GM13976 (cell line): ENCODE measurements at places on chromosomes 11 and 22.

DNA sequence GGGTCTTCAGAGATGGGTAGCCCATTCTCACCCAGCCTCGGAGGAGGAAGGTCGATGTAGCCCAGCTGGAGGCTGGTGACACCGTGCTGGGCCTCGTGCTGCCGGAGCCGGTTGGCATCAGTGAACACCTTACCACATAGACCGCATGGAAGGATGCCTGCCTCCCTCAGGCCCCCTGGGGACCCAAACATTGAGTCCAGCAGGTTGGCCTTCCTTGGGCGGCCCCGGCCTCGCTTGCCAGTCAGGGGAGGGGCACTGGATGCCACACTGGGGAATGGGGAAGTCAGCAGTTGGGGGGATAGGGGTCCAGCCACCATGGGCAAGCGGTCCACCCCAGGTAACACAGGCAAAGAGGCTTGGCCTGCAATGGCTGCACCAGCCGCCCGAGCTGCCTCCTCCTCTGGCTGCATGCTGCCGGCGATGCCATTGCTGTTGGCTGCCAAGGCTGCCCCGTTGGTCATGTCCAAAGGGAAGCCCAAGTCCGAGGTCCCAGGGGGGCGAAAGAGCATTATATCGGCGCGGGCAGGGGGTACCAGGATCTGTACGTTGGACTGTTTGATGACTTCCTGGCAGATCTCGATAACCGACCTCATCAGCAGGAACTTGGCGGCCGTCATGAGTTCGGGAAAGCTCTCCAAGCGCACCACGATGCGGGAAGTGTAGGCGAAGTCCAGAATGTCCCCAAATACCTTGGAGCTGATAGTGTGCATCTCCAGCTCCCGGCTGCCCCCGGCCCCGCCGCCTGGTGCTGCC, 1.4 kb downstream of the PATZ1 start:
- DNase-seq: no peak

DNA sequence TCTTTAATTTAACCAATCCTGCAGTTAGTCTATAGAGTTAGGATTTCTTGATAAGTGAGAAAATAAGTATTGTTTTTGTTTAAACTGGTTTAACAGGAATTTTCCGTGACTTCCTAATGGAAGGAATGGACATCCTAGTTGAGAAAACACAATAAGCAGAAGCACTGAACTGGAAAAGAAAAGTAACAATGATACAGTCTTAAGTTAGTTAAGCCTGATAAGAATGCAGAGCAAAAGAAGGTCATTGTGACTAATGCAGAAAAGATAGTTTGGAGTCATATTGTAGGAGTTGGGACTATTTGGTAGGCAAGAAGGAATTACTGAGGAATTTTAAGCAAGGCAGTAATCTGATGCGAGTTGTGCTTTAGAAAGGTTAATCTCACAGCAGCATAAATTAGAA, 11.7 kb downstream of the RNF141 start:
- no peak for DNase-seq

DNA sequence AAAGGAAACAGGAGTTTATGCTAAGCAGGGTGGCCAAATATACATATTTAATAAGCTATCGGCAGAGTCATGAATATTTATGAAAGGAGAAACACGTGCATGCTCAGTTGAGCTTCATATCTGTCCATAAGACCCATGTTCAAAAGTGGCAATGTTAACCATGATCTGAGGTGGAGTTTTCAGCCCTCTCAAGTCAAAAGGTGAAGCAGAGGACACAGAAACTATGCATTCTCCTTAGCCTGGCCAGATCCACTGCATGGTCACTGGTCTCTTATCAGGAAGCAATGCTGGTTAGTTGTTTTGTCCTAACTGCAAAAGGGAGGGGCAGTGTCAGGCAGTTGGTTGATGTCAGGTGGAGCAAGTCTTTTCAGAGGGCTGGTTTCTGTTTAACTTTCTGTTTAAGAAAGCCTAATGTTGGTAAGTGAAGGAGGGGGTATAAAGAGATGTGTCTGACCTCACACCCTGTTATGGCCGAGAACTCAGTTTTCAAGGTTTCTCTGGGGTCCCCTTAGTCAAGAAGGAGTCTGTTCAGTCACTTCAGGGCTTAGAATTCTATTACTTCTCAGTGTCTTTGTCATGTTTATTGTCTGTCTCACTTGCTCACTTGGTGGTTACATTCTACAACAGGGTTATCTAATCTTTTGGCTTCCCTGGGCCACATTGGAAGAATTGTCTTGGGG, 5.5 kb upstream of the SELENOH start:
- no peak for DNase-seq

DNA sequence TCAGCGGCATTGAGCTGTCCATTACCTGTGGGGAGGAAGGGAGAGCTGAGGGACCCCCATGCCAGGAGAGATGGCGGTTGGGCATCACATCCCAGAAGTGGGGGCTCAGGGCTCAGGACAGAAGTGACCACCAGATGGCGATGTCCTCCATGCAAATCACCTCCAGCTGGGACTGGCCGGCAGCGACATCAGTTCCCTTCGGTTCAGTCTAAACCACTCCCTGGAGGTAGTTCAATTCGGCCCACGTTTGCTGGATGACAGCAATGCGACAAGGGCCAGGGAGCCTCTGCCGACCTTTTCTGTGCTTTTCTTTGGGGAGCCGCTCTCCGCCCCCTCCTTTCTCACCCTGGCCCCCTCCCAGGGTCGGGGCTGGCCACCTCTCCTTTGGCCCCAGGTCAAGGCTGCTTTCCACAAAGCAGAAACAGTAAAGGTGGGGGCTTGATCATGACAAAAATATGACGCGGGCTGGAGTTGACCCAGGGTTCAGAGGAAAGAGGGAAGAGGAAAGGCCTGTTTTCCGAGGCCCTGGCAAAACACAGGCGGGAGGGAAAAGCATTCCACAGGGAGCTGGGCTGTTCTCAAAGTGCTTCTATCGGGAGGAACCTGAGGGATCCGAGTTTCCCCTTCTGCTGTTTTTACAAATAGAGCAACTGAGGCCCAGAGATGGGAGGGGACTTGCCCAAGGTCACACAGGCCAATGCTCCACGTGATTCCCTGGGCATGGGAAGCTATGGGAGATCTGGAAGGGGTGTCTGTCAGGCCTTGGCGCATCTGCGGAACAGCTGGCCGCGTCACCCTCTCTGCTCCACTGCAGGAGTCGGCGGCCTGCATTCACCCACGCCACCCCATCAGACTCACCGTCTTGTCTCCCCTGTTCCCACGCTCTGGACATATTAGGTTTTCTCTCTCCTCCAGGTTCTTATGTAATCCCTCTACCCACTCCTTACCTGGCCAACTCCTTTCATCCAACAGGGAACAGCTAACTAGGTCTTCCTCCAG, 54.7 kb downstream of the FBXO7 start:
- peak; percentile 88 for DNase-seq

DNA sequence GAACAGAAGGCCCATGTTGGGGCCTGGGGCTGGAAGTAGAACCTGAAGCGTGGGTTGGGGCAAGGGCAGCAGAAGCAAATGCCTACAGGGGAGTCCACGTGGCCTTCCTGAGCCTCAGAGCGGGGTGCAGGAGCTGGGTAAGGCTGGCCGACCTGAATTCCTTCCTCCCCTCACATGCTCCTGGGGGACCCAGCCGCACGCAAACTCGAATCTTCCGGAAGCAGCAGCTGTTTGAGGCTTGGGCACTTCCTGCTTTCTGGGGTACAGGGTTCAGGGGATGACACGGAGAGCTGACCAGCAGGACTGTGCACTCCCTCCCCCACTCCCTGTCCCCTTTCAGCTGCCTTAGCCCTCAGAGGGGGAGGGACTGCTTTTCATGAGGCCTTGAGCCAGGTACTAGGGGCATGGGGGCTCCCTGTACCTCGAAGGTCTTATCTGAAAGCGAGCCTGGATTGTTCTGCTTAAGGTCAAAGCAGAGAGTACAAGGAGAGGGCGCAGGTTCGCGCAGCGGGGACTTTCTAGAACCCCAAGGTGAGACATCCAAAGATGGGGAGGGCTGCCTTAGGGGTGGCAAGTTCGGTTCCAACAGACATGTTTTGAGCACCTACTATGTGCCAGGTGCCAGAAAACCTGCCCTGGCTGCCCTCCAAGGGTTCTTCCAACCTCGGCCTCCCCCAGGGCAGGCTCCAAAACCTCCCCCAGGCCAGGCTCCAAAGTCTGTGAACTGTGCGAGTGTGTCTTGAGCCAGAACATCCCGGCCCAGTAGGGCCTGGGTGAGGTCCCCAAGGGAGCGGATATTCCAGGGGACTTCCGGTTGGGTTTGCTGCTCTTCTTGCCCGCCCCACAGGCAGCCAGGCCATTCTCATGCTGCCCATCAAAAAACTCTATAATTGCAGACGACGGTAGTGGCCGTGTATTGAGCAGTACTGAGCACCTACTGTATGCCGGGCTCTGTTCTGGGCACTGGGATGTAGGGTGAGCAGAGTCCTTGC, 1.7 kb downstream of the NCF4 start:
- DNase-seq: peak; percentile 77

- DNase-seq: peak; percentile 58
These were observed 1.6 kb downstream of the NCR3LG1 start for GRCh38 chr11:17352950-17353820.

- no peak for DNase-seq
These were observed 8.3 kb upstream of the DCHS1 start for GRCh38 chr11:6663794-6664469.

- peak; percentile 79 for DNase-seq
These were observed 9.6 kb upstream of the SYT8 start for GRCh38 chr11:1825039-1825740.

DNA sequence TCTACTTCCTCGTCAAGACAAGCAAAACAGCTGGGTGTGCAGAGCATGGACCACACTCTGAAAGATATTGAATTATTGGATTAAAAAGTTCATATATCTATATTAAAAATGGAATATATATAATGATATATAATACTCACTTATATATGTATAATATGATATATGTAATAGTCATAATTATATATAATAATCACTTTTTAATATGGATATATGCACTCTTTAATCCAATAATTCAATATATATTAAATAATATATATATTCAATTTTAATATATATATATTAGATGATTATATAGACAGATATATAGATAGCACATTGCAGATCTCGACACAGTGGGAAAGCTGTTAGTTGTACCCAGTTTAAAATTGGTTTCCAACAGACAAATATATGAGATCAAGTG, 182.1 kb upstream of the CARD18 start:
- no peak for DNase-seq

DNA sequence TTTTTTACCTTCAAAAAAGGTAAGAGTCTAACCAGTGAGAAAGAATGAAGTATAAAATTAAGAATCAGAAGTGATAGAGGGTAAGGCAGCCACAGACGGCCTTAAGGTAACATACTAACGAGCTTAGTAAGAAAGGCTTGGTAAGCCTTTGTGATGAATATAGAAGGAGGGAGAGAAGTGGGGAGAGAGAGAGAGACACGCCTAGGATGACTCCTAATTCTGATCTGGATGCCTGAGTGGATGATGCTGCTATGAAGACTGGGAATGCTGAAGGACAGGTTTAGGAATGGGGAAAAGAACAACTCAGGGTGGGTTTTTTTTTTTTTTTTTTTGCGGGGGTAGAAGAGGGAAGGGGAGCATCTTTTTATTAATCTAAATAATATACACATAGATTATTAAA, 4.8 kb downstream of the FBXO3 start:
- no peak for DNase-seq

- no peak for DNase-seq
These were observed 68.6 kb downstream of the SOX6 start for GRCh38 chr11:16287630-16288280.

DNA sequence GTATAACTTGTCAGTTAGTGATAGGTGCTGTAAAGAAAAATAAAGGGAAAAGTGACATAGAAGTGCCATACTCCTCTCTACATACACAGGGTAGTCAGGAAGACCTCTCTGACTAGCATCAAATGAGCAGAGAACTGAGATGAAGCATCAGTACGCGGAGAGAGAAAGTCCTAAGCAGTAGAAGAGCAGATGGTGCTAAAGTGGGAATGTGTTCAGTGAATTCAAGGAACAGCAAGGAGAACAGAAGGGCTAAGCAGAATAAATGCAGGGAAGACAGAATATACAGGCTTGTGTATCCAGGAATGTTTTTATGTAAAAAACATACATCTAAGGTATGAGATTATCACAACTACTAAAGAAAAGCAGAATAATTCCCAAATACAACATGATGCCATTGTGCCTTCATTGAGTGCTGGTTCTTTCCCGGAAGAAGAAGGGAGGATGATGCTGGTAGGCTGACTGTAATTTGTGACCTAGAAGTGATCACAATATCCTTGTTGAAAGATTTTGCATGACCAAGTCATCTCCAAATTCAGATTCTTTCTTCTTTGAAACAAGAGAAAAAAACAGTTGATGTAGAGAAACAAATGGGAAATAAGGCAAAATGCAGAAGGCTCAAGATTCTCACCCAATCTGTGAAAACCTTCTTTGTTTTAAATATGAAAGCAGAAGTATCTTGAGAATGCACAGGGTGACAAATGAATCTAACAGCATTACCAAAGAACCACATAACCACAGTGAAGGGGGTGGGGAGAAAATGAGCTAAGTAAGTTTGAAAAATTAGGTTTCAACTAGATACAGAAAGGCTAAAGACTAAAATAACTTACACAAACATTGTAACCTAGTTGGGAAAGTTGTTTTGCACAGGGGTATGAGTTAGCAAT, 20.5 kb downstream of the MRE11 start:
- peak; percentile 44 for DNase-seq

DNA sequence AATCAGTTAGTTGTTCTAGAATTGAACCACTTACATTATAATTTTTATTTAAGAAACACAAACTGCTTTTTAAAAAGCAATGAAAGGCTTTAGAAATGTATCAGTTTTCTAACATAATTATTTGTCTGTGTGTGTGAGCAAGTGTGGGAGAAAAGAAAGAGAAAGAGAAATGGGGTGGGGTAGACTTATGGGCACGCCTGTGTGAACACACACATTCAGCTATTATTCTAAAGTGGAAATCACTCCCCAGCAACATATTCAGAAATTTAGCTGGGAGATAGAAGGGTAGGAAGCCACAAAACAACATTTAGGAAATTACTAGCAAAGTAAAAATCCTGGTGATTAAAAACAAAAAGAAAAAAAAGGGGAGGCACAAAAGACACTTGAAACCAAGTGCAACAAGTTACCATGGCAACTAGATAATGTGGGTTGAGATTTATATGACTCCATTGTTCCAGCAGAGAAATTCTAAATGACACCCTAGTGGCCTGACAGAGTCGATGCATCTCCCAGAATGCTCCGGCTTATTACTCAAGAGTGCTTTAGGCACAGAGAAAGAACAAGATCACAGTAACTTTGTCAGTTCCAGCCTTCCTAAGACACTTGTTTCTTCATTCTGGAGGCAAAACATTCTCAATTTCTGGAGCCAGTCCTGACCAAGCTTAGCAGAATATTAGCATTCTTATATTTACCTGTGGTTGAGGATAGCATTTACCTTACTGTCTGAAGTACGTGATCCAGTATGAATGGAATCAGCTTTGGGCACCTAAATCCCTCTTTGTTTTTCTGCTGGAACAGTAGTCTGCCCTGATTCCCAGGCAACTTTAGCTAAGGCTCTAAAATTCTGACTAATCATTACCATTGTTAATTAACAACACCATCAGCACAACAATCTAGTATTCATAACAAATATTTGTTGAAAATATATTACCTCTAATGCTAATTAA, 444.4 kb downstream of the DLG2 start:
- DNase-seq: peak; percentile 11

DNA sequence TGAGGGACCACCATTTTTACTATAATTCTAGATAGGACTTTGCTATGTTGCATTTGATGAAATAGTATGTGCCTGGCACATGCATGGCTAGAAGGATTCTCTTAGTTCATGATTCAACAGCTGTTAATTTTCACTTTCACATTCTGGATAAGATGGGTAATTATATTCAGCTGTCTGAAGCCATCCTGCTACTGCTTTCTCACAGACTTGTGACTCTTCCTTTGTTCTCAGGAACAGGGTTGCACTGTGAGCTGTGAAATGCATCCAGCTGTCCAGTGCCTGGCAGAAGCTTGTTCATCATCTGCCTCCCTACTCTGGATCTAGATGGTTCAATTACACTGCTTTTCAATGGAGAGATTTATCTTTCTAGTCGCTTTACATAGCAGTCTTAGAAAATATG, 610.1 kb upstream of the ANO5 start:
- no peak for DNase-seq
